ENCODE measurements at places on chromosomes 12 and 14.

GRCh38 chr12:12823300-12823699 is 10.2 kb downstream of the DDX47 start:
- DNase-seq, result no peak

DNA sequence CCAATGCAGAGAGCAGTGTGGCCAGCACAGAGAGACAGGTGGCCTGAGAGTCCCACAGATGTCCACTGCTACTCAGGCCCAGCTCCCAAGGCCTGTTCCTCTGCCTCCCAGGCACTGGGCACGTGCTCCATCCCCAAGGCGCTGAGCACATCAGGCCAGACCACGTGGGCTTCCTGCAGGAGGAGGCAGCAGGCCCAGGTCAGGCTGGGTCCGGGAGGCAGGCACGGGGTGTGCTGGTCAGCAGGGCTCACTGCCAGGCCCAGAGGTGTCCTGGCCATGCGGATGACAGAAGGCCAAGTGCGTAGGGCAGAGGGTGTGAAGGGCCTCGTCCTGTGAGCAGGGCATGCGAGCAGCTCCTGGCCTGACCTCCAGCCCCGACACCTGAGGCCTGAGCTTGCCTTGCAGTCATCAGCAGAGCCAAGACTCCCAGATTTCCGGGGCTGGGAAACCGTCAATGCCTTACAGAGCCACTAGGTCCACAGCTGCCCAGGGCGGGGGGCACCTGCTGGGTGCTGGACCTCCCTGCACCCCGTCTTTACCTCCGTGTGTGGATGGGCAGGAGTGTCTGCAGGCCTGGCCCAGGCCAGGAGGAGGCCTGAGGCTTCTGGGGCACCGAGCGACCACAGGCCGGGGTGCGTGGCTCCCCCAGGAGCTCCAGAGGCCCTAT is 14.9 kb downstream of the TRMT61A start:
- no peak for DNase-seq

DNA sequence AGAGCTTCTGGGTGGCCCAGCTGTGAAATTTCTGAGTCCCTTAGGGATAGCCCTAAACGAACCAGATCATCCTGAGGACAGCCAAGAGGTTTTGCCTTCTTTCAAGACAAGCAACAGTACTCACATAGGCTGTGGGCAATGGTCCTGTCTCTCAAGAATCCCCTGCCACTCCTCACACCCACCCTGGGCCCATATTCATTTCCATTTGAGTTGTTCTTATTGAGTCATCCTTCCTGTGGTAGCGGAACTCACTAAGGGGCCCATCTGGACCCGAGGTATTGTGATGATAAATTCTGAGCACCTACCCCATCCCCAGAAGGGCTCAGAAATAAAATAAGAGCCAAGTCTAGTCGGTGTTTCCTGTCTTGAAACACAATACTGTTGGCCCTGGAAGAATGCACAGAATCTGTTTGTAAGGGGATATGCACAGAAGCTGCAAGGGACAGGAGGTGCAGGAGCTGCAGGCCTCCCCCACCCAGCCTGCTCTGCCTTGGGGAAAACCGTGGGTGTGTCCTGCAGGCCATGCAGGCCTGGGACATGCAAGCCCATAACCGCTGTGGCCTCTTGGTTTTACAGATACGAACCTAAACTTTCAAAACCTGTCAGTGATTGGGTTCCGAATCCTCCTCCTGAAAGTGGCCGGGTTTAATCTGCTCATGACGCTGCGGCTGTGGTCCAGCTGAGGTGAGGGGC is 38.9 kb downstream of the DAD1 start:
- no peak for DNase-seq

DNA sequence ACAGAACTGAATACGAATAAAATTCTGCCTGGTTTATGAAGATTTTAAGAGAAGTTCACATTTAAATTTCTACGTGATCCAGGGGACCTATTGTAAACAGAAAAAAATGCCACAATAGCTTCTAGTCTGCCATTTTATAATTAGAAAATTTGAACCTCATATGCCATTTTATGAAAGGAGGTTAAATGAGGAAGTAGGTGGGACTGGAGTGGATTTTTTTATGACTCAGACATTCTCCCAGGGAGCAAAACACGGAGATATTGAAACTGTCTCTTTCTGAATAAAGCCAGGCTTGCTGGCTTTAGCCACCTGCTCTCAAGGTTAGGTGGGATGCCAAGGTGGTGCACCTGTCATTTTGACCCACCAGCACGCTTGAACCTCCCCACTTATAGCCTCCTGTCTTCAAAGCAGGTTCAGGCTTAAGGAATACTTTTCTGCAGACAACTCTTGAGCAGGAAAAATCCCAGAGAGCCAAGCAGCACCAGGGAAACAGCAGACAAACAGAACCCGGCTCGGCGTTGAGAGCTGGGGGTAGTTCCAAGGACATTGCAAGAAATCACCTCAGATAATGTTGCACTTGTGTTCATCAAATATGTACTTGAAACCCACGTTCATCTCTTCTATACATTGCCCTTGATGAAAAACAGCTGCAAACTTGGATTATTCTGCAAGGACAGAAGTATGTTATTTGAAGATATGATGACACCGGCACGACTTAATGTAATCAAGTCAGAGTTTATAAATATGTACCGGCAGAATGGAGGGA is 203.7 kb downstream of the PPM1H start:
- no peak for DNase-seq

DNA sequence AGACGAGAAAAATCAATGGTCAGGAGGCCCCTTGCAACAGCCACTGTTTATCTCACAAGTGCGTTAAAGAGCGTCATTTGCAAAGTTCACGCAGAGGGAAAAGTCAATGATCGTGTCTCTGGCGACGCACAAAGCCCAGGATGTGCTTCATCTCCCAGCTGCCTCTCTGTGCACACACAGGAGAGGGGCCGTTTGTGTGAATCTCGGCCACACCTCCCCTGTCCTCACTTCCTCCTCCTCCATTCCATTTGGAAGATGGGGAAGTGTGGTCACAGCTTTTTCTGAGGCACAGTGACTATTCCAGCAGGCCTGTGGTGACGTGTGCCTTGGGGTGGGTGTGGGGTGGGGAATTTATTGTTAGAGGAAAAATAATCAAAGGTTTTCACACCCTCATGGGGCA is 90.4 kb downstream of the RBM19 start:
- peak; percentile 45 for DNase-seq

- no peak for DNase-seq
These were observed 126.5 kb upstream of the CCND2 start for GRCh38 chr12:4147031-4147481.

DNA sequence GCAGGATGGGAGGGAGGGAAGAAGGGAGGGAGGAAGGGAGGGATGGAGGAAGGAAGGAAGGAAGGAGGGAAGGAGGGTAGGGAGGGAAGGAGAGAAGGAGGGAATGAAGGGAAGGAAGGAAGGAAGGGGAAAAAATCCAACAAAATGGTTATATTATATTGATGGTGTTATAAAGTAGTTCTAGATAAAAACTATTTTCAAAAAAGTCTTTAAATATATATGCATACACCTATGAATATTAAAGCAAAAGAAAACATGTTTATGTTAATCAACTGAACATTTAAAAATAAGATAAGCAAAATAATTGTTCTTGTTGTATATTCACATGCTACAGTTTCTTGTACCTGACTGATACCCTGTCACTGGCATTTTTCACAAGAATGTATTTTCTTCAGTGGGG is 1.9 kb downstream of the BDKRB1 start:
- no peak for DNase-seq

DNA sequence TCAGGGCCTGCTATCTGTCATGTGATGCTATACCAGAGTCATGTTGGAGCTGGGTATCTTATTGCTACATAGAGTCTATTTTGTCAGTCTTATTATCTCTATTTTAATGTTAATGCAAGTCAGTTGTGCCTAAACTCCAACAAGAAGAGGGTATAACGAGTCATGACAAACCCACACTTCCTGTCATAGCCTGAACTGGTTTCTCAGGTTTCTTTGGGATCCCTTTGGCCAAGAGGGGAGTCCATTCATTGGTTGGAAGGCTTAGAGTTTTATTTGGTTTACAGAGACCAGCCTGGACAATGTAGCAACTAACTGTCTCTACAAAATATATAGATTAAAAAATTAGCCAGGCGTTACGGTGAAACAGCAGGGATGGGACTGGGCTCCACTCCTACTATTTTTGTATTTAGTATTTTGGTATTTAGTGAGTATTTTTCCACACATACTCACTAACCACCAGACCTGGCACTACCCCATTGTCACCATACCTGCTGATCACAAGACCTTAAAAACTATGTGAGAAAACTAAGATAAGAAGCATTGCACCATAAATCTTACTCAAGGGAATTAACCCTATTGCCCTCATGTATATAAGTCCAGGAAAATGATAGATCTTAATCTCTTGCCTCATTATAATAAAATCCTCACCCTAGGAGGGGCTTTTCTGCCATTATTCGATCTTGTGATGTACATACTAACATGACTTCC is 387.5 kb downstream of the IPO8 start:
- DNase-seq, result no peak

DNA sequence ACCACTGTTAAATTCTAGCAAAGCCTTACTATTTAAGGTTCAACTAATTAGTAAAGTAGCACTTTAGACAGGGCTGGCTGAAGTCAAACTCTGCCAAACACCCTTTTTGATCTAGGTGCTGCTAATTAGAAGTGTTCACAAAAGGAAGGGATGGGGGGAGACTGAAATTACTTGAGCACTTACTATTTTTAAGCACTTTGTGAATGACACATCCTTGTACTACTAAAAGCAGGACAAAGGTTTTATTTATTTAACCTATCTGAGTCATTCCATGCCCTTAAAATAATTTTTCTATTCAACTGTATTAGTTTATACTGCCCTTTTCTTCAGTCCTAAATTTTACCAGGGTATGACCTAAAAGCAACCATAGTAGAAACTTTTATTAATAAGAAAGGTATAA is 20.1 kb downstream of the MBIP start:
- no peak for DNase-seq

DNA sequence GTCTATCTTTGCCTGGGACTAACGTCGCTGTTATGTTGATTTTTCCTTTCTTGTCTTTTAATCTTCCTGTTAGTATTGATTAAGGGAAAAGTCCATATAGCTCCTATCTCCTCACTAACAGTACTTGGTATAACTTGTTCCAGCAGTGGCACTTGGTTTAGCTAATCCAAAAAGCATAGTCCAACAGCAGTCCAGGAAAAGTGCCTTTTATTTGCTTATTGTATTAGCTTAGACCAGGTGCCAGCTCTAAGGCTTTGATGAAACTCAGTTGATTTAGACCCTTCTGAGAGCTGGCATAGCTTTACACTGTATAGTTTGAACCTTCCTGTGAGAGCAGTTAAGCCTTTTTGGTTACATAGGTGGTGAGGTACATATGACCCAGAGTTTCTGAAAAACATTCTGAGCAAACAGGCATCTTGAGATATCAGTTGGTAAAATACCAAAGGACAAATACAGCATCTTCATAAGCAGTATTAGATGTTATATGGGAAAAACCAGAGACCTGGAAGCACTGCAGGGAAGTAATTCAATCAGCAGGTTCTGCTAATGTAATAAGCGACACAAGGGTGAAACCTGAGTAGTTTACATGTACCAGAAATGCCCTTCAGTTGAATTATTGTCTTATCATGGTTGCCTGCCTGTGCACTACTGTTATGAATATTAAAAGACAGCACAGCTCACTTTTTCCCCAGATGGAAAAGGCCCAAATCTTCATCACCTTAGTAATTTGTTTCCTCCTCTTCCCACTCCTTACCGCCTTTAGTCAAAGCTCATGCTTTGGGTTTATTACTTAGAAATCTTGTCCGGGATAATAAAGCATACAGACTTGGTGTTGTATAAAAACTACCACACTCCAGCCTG is 13.0 kb downstream of the PELI2 start:
- DNase-seq, result no peak

All from NCI-H1436 (cell line).